Germinal center (tissue), 1 donor: ENCODE measurements at places on chromosomes 11 and 22.

DNA sequence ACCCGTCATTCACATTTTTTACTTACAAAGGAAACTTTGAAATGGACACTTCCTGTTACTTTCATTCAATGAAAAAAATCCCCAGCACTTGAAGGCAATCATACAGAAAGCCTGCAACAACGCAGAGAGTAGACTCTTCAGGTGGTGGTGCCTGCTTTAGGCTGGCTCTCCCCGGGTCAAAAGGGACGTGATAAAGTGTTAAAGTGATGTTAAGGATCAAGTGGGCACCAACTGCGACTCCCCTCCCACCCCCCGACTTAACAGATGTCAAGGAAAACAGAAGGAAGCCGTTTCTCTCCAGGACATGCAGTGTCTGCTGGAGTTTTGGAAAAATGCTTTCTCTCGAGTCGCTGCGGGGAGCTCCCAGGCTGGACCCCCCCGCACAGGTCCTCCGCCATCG lies 414 bp upstream of the PNPLA3 start:
- DNase-seq = peak; percentile 24

DNA sequence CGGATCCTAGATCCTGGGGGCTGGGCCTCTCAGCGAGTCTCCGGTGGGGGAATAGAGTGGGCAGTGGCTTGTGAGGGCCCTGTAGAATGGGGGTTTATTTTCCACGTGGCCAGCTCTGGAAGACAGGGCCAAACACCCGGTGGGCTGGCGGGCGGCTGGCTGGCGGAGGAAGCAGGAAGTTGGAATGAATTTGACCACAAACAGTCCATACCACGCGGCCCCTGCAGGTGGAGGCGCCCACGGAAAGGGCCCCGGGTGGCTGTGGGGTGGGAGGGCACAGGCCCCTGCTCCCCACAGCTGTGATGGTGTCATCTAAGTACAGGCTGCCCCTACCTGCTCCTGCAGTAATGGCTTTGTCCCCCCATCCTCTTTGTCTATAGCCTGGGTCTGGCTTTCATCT lies 15.1 kb downstream of the MCAT start:
- DNase-seq = no peak

GRCh38 chr11:46302866-46303265 lies 25.4 kb downstream of the CREB3L1 start:
- DNase-seq = peak; percentile 68

GRCh38 chr11:66686100-66686785 lies 8.6 kb upstream of the RBM4B start:
- no peak for DNase-seq

DNA sequence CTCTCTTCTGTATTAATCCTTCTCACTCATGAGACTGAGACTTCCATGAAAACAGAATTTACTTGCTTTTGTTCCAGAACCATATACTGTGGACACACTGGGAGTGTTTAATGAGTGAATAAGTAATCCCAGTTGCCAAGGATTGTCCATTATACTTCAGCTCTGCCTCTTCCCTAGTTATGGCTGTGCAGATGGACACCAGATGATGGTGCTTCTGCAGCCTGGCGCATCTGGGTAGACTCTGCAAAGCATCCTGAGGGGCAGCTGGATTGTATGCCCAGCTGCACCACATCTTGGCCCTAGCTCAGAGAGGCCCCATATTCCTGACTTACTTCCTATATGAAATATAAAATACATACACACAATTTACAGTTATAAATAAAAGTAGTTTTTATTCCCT lies 43.5 kb downstream of the DBX1 start:
- DNase-seq = no peak

GRCh38 chr22:27777128-27777527 lies 24.4 kb downstream of the MN1 start:
- no peak for DNase-seq

DNA sequence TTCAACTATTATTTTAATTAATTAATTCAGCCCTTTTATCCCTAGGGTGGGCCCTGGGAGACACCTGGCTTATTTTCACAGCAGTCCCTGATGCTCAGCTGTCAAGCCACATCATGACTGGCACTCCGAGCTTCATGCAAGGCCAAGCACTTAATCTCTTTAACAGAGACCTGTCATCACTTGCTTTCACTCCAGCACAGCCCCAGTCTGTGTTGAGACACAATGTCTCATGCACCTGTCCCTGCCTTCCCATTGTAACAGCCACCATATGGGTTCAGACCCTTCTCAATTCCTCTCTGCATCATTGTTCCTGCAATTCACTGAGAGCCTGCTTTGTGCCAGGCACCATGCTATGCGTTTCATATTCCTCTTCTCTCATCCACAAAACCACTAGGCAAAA lies 222.2 kb upstream of the TENM4 start:
- no peak for DNase-seq

GRCh38 chr22:25404928-25405816 lies 159.3 kb upstream of the GRK3 start:
- peak; percentile 87 for DNase-seq
